ENCODE measurements at places on chromosomes 2 and 18.

- DNase-seq: no peak
Measured at GRCh38 chr2:142598846-142599245, 278.6 kb upstream of the KYNU start.

- DNase-seq: no peak
Measured at GRCh38 chr2:78586316-78586715, 439.2 kb upstream of the REG3G start.

- DNase-seq: no peak
Measured at GRCh38 chr18:34847408-34847807, 137.3 kb downstream of the DTNA start.

GRCh38 chr18:22101731-22102130 is 67.7 kb upstream of the GATA6 start:
- no peak for DNase-seq

- DNase-seq: no peak
Measured at GRCh38 chr18:3180325-3180724, 39.4 kb downstream of the MYOM1 start.

- no peak for DNase-seq
Measured at GRCh38 chr2:9330612-9331270, 92.6 kb downstream of the ITGB1BP1 start.

DNA sequence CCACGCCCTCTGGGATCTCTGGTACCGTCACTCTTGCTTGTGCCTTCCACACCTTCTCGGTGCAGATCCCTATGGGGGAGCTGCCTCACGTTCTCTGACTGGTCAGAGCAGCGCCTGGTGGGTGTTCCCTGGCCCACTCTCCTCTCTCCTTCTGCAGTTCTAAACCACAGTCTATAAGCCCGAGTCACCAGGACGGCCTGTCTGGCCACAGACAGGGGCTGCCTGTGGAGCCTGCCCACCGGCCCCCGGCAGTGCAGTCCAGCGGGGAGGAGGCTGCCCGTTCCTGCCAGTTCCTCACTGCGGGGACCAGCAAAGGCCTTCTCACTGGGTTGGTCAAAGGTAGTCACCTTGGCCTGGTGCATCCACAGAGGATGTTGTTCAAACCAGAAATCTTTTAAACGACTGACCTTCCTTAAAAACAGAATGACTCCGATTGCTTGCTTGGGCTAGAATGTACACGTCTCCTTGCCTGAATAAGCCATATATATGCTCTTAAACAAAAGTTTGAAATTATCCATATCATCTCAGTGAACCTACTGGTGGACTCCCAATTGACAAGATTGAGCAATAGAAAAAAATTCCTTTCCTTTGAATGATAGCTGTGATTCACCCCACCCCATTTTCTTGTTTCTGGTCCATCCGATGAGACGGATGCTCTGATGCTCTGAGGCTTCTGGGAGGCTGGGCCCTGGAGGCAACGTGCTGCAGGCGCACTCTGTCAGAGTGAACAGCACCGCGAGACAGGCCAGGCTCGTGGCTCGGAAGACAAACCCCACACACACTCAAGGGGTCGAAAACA is 61.2 kb downstream of the RALBP1 start:
- no peak for DNase-seq

- no peak for DNase-seq
Measured at GRCh38 chr2:237065071-237065377, 20.7 kb upstream of the COPS8 start.

DNA sequence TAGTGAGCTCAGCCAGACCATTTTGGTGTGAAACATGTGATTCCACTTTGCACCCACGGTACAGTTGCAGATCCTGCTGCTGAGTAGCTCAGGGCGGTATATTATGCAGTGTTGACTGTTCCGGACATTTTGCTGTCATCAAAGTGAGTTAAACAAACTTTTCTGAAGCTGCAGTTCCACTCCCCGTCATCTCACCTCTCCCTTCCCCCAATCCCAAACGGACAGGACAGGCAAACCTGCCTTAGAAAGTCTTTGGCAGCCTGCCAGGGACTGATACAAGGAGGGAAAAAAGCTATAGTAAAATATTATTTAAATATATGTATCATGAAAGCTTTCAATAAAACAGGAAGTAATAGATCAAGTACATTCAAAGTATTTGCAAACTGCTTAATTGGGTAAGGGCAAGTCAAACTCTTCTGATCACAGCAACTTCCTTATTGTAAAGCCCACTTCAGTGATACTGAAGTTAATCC is 35.5 kb upstream of the SP5 start:
- peak; percentile 86 for DNase-seq

DNA sequence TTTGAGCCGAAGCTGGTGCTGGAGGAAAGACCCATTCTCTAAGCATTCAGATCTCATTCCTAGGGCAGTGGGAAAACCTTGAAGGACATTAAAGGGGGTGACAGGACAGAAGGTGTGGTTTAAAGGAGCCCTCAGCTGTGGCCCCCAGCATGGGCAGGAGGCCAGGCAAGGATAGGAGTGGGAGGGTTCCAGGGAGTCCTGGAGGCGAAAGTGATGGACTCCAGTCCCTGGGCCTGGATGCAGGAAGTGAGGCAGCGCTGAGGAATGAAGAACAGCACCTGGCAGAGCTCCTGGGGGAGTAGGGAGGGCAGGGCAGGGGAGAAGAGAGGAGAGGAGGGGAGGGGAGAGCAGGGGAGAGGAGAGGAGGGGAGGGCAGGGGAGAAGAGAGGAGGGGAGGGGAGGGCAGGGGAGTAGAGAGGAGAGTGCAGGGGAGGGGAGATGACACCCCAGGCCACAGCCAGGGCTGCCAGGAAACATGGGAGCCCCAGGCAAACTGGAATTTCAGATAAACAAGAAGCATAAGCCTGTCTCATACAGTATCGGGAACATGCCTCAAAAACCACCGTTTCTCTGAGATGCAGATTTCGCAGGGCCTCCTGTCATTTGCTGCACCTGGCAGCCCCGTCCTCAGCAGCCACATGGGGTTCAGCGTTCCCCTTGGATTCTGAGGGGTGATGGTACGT is 5.7 kb downstream of the RAMP1 start:
- DNase-seq: no peak

DNA sequence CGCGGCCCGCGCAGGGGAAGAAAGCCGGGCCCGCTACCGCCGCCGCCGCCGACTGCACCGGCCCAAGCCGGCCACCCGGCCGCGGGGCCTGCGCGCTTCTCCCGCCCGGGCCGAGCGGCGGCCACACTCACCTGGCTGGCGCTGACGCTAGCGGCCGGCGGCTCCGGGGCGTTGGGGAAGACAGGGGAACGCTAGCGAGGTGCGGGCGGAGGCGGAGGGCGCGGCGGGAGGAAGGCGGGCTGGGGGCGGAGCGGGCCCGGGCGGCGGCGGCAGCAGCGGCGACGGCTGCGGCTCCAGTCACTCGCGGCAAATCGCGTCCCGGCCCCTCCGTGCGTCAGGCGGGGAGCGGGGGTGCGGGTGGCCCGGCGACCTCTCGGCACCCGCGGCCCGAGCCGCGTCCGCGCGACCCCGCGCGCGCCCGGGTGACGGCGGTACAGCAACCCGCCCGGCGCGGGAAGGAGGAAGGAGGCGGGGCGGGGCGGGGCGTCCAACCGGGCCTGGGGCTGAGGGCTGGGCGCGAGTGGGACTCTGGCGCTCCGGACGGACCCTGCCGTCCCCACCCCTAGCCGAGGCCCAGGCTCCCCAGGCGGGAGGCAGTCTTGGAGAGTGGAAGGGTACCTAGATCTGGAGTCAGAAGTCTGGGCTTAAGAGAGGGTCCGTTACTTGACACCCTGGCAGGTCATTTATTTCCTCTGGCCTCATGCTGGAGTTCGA is at the start of gene SESTD1:
Gene SESTD1 (minus strand): TSS at position 465 of the 714 bp plus-strand sequence. CDS start 72,991 bp downstream, outside the sequence.
- peak; percentile 39 for DNase-seq

DNA sequence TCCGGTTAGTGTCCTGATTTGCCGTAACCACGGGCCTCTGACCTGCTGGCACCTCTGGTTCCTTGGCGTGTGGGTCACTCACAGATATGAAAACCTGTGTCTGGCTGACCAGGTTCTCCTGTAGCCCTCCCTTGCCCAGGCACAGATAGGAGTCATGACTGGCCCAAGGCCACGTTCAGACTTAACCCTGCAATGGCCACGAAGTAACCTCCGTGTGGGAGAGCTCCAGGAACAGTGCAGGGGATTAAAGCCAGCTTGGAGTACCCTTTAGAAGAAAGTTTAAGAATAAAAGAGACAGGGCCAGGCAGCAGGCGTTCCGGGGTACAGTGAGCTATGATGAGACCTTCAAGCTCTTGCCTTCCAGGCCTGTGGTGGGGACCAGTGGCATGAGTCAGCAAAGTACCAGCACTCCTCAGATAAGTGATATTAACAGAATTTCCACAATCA is 25.5 kb downstream of the CENPO start:
- DNase-seq: no peak

DNA sequence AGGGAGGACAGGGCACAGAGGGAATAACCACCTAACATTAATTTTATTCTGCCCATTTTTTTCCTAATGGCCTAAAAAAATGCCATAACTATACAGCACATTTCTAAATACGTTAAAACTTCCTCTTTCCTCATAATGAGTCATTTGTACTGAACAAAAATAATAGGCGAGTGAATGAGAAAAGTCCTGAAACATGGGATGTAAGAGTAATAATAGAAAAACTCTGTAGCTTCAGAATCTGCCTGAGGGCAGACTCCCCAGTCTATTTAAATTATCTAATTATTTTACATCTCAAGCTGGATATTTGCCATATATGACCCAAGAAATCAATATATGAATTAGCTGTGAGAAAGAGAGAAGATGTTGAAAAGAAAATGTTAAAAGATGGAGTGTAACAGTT is 285.1 kb downstream of the TMX3 start:
- no peak for DNase-seq

- DNase-seq: no peak
Measured at GRCh38 chr2:98507891-98508708, 63.4 kb downstream of the INPP4A start.

DNA sequence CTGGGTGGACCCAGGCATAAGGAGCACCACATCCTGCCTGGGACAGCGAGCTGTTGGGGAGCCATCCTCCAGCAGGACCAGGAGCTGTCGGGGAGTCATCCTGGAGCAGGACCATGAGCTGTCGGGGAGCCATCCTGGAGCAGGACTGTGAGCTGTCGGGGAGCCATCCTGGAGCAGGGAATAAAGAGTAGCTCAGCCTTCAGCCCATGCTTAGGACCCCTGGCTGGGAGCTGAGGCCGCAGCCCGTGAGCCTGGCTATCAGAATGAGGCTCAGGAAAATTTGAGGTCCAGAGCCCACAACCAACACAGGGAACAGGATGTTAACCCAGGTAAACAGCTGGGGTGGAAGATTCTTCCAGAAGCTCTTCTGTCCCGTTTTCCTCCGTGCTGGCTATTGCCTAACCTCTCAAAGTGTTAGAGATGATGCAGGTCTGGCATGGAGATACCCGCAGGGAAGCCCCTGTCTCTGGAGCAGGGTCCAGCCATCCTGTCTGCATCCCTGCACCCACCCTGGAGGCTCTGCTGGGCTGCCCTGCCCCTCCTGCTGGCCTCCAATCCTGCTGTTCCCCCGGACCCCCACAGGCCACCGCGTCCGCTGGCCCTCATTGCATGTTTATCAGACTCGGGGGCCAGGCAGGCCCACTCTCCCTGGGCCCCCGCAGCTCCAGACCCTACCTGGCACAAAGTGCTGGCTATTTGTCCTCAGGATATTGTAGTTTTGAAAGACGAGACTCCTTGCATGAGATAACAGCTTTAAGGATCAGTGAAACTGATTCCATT is 243.5 kb upstream of the MYT1L start:
- DNase-seq: no peak

GRCh38 chr2:29703336-29703735 is 218.1 kb downstream of the ALK start:
- no peak for DNase-seq

- no peak for DNase-seq
Measured at GRCh38 chr2:34004936-34005335, 405.8 kb upstream of the FAM98A start.
